ENCODE measurements at places on chromosomes 6 and 20.

DNA sequence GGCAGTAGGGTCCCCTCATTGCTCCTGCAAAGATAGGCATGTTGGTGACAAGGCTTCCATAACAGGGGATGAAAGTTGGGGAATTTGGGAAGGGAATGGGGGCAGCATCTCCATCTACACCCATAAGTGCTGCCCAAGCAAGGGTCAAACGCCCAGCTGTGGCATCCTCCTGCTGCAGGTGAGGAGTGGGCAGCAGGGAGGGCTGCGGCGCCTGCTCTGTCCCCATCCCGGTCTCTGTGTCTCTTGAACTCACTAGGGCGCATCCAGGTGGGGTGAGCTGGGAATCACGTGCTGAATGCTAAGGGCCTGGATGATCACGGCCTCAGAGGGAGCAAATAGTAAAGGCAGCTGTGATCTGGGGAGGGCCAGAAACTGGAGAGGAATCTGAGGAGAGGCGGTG is 9.1 kb downstream of the MICA start:
- no peak for DNase-seq

DNA sequence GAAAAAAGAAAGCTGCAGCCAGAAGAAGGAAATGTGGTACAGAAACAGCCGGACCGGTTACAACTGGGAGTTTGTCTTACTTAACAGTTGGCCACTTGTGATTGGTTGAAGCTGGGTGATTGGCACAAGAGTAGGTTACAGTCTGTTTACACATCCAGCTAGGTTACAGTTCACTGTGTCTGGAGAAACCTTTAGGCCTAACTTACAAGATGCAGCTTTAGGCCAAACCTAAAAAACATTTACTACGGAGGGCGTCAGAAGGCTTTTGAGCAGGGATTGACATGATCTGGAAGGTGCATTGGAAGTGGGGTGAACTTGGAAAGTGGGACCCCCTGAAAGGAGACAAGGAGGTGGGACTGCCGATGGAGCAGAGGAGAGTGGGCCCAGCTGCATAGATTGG is 122.3 kb downstream of the BANF2 start:
- DNase-seq, result no peak

GRCh38 chr6:113999284-113999683 is 28.3 kb upstream of the HDAC2 start:
- no peak for DNase-seq

DNA sequence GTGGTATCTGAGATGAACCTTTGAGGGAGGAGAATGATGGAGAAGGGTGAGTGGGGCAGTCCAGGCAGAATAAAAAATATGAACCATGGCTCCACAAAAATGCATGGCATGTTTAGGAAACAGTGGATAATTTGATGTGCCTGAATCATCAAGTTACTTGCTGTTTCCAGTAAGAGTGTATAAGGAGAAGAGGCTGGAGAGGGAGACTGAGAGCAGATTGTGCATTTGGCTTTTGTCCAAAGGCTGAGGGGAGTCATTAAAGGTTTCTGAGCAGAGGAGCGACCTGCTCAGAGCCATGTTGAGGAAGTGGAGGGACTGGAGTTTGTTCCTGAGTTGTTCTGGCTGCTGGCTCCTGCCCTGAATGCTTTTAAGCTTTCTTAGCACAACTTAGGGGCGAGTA is 6.1 kb downstream of the MMP24 start:
- DNase-seq, result no peak

- DNase-seq, result no peak
Measured at GRCh38 chr6:16279243-16279642, 40.9 kb downstream of the GMPR start.

All from SHP77 treated with DMSO at 0.1 percent for 48 hours (cell line).